ENCODE measurements at places on chromosomes 4 and X. TPM values are rescaled to one million over a fixed set of nuclear protein-coding genes. Genes with fewer than 3 reads are reported as not detected.

The STPG2 gene
- total RNA-seq: not detected

The GAGE12E gene
- total RNA-seq: not detected

The CHRDL1 gene
- total RNA-seq: 0.05 TPM

The SMIM31 gene
- not detected for total RNA-seq

The ARMCX1 gene
- total RNA-seq: 0.15 TPM

The GAB3 gene
- total RNA-seq: 0.69 TPM

The MAGT1 gene
- total RNA-seq: 39.5 TPM

The ATP2B3 gene
- total RNA-seq: not detected

The SPANXC gene
- not detected for total RNA-seq

The ERCC6L gene
- 12.5 TPM for total RNA-seq

The FAM47A gene
- not detected for total RNA-seq

The NHSL2 gene
- 0.22 TPM for total RNA-seq

The FATE1 gene
- not detected for total RNA-seq

The AFM gene
- not detected for total RNA-seq

The TLR8 gene
- not detected for total RNA-seq

The SUPT20HL1 gene
- total RNA-seq: not detected

The BEX4 gene
- 0.91 TPM for total RNA-seq

The NIPAL1 gene
- 7.0 TPM for total RNA-seq

The ERAS gene
- not detected for total RNA-seq

The NAP1L2 gene
- total RNA-seq: not detected

The ZNF718 gene
- total RNA-seq: 0.07 TPM

The RPL10 gene
- 3,069 TPM for total RNA-seq

The CXCL1 gene
- total RNA-seq: 2.5 TPM

The USP27X gene
- total RNA-seq: 3.5 TPM

The CHIC2 gene
- 10.8 TPM for total RNA-seq
